ENCODE measurements at places on chromosomes 2 and 18.

- DNase-seq: no peak
Measured at GRCh38 chr2:161321944-161322648, 13.9 kb downstream of the PSMD14 start.

- DNase-seq: no peak
Measured at GRCh38 chr2:203446071-203446481, 89.0 kb downstream of the RAPH1 start.

- DNase-seq: no peak
Measured at GRCh38 chr2:21770787-21771186, 647.0 kb downstream of the TDRD15 start.

GRCh38 chr2:27249159-27249890 is 13.5 kb downstream of the SLC30A3 start:
- DNase-seq: no peak

- peak; percentile 26 for DNase-seq
Measured at GRCh38 chr2:205024822-205025518, 479.7 kb downstream of the PARD3B start.

DNA sequence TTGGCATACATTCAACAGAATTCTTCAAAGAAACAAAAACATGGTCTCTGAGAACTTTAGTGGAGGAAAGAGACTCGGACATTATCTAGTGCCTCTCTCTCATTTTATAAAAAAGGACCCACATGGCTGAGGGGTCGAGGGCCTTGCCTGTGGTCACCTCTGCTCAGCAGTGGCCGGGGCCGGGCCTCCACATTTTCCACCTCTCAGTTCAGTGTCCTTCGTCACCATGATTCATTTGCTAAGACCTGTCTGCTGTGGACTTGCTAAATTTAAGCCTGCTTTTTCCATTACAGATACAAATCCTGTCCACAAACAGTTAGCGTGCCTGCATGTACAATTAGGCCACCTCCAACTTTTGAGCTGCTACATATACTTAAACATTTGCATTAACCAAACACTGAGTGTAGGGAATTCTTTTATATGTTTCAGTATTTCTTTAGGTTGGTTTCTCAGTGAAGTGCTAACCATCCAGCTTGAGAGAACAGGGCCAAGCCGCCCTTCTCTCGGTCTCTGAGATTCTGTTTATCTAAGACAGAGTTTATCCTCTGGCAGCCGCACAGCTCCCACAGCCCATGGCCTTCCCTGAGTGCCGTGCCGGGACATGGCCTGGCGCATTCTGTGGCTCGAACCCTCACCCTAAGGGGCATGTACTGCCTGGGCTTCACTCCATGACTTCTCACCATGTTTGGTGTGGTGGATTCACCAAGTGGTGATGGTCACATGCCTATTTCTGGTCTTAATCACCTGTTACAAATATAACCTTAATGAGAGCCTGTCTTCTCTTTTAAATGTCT is 46.2 kb downstream of the COA5 start:
- no peak for DNase-seq

DNA sequence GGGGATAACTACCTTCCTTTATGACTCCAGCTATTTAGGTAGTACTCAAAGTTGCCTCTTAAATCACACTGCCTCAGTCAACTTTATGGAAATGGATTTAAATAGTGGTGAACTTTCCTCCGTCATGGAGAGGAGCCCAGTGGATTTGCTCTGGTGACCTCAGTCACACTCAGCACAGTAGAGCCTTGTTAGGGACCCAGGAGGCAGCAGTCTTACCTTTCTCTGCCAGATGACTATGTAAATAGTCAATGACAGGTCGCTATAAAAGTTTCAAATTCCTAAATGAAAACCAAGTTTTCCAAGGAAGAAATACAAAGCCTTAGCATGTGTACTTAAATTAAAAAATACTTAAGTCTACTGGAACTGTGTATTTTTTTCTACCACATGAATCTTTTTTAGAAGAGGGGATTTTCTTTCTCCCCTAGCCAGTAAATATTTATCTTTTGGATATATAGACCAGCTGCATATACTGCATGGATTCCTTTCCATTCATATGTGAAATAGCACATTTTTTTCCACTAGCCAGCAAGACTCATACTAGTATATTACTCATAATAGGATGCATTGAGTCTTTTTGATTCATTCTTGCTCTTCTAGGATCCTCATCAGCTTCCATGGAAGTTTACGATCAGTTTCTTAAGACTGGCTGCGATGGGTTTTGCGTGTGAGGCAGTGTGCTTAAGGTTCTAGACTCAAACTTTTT is 147.1 kb downstream of the FMNL2 start:
- no peak for DNase-seq

GRCh38 chr2:54899576-54900200 is 150.6 kb downstream of the RTN4 start:
- DNase-seq: no peak

DNA sequence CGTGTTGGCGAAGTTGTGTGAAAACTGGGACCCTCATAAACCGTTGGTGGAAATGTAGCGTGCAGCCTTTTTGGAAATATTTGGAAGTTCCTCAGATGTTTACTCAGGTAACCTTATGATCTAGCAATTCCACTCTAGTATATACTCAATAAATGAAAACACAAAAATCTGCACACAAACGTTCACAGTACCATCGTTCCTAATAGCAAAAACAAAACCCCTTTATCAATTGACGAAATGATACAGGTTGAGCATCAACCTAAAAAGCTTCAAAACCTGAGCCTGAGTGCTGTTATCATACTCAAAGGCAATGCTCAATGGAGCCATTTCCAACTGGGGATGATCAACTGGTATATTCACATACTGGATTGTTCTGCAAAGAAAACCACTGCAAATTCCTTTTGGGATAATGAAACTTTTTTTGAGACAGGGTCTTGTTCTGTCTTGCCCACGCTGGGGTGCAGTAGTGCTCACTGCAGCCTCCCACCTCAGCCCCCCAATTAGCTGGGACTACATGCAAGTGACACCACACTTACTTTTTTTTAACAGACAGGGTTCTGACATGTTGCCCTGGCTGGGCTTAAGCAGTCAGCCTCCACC is 777 bp upstream of the C18orf32 start:
- DNase-seq: no peak

- DNase-seq: no peak
Measured at GRCh38 chr2:506451-506850, 170.8 kb downstream of the TMEM18 start.

- no peak for DNase-seq
Measured at GRCh38 chr2:227846831-227847230, 24.6 kb upstream of the DAW1 start.

GRCh38 chr2:44295633-44296359 is 20.5 kb downstream of the SLC3A1 start:
- DNase-seq: no peak

GRCh38 chr2:122384768-122385333 is 629.4 kb downstream of the TSN start:
- no peak for DNase-seq

- DNase-seq: no peak
Measured at GRCh38 chr2:27977731-27978312, 87.3 kb downstream of the BABAM2 start.

DNA sequence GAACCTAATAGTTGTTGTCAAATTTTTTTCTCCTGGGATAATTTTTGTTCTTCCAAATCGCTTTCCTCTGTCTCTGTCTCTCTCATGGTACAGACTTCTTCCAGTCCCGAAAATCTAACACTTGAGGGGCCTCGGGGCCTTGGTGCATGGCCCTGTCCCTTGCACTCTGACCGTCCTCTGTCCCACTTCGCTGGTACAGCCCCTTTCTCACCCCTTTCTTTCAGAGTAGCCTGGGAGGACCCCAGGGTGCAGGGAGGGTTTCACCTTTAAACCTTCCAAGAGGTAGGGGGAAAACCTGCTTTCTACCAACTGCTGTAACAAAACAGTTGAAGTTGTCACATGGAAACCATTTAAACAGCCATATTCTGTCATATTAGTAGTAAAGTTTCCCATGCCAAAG is 22.2 kb upstream of the FAHD2A start:
- no peak for DNase-seq

GRCh38 chr18:55405475-55405874 is 182.5 kb downstream of the TCF4 start:
- no peak for DNase-seq

DNA sequence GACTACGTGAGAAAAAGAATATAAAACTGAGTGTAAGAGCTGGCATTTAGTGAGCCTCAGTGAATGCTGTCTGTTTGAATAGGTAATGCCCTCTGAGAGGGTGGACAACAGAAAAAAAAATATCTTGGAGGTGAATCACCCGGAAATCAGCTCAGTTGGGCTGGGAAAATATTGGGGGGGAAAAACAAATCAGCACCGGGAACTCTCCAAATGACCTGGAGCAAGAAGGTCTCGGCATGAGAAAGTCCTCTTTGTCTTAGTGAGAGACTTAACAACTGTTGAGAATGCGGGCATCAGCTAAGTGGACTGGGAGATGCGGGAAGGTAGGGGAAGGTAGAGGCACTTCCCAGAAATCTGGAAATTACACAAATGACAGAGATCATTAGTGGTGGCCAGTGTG is 109.4 kb upstream of the POU3F3 start:
- DNase-seq: no peak

- no peak for DNase-seq
Measured at GRCh38 chr2:163764566-163764965, 28.8 kb upstream of the FIGN start.

DNA sequence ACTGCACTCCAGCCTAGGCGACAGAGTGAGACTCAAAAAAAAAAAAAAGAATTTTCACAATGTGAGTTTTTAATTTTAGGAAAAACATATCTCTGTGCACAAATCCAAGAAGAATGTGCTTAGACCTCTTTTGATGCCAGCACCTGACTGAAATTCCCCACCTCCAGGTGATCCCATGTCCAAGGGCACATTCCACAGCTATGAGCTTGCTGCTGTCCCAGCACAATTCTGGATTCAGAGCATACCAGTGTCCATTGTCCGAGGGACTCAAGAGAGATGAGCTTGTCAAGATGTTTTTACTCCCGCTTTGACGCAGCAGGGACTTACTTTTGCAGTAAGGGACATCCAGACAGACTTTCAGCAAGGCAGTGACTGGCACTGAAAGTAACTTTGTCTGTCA is 489.1 kb upstream of the ACVR2A start:
- DNase-seq: no peak

DNA sequence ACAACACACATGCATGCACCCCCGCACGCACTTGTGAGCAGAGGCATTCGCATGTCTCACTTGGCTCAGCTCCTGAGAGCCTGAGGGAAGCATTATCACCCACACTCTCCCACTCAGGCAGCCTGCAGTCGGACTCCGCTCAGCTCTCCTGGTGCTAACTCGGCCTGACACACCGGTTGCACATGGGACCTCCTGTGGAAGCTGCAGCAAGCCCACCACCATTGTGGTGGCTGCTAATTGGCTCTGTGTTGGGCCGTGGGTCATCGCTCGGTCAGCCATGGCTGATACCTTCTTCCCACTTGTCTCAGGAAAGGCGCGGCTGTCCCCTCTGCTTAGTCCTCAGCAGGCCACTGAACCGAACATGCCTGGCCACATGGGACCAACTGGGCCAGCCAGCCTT is 13.7 kb upstream of the TEX261 start:
- no peak for DNase-seq

GRCh38 chr2:102040229-102040628 is 48.5 kb downstream of the IL1R2 start:
- DNase-seq: no peak

DNA sequence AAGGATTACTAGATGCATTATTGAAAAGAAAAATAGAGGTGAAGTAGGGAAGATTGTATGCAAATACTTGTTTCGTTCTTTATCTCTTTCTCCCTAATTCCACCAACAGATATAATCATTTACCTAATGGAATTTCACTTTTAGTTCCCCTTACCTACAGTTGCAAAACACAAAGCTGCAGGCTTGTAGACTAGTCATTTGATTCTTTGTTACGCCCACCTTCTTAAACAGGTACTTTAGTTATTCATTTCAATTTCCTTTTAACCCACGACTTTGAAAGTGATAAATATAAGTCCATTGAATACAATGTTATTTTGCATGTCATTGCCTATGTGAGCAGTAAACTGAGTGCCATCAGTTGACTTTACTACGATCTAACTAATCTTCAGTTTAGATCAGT is 3.9 kb upstream of the HRH4 start:
- no peak for DNase-seq

DNA sequence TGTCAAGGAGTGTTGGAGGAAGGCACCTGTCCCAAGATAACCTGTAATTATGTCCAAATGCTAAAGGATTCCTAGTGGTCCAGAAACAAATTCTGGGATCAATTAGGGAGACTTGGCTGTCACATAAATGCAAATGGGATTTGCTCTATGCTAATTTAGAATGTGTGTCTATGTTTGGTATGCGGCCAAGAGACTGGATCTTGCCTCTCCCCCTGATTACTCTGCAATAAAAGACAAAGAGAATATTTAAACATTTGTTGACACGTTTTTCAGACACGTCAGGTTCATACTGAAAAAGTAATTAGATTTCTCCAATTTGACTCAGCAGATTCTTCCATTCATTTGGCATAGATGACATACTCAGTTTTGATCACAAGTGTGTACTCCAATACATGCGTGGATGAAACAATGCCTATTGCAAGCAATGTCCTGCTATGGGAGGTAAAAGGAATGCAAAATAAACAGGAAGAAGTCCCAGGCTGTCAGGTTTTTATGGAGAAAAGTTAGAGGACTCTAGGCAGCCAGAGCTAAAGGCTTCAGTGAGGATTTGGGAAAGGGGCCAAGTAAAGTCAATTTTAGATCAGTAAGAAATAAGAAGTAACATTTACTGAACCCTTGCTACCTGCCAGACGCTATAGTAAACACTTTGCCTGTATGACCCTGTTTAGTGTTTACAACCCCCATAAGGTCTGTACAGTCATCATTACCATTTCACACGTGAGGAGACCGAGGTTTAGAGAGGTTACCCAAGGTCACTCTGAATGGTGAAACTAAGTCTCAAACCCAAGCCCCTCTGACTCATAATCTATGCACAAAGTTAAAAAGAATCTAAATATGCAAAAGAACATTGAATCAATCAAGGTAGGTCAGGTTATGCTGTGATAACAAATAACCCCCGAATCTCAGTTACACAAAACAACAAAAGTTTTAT is 7.8 kb downstream of the ANTXR1 start:
- no peak for DNase-seq

- no peak for DNase-seq
Measured at GRCh38 chr2:157809212-157809611, 66.9 kb downstream of the ACVR1 start.

GRCh38 chr2:216678813-216679657 is 16.3 kb downstream of the IGFBP5 start:
- DNase-seq: no peak

Measured in activated CD4-positive, alpha-beta T cell treated with anti-CD3 and anti-CD28 coated beads, Interleukin-2, amount 50 U/mL, for 24 hours (primary cell).